ENCODE measurements at places on chromosomes 3 and 15.

- DNase-seq = peak; percentile 73
Measured at GRCh38 chr3:125110016-125110875, 54.4 kb upstream of the HEG1 start.

DNA sequence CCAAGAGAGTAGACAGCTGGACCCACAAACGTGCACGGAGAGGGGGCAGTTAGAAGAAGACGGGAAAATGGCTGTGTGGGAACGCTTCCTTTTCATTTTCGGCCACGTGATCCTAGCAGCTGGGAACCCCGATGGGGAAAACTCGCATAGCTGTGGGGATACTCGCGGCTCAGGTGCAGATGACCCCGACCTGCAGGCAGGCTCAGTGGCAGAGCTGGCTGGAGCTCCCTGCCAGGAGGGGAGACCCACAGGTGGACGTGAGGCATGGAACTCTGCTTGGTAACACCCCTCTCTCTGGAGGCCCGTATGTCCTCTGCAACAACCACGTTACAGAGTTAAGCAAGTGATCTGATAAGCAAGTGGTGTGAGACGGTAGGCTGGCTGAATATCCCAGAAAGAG is 84.6 kb upstream of the SNRPA1 start:
- DNase-seq = no peak

GRCh38 chr3:29486096-29486495 is 205.2 kb downstream of the RBMS3 start:
- no peak for DNase-seq

- DNase-seq = no peak
Measured at GRCh38 chr15:79265987-79266579, 16.4 kb upstream of the ANKRD34C start.

GRCh38 chr3:108736821-108737220 is 20.4 kb downstream of the RETNLB start:
- no peak for DNase-seq
